ENCODE measurements at places on chromosomes 2 and 18.

GRCh38 chr2:98776136-98776535 lies 45.2 kb upstream of the MGAT4A start:
- no peak for DNase-seq

DNA sequence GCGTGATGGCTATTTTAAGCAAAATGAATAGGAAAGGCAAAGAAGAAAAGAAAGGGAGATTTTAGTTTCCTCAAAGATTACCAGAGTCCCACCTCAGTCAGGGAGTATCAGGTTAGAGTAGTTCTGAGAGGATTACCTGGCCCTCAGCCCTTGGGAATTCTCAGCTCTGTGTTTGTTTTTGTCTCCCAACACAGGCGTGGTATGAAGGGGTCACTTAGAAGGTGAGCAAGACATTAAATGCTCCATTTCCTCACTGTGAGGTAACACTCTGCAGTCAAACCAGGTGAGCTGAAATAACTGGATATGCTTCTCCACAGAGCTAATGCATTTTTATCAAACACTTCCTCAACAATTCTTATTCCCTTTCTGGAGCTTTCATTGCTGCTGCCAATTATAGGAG lies 232.2 kb downstream of the IKZF2 start:
- no peak for DNase-seq

GRCh38 chr2:70412294-70413070 lies 110.6 kb upstream of the FAM136A start:
- DNase-seq, result no peak

DNA sequence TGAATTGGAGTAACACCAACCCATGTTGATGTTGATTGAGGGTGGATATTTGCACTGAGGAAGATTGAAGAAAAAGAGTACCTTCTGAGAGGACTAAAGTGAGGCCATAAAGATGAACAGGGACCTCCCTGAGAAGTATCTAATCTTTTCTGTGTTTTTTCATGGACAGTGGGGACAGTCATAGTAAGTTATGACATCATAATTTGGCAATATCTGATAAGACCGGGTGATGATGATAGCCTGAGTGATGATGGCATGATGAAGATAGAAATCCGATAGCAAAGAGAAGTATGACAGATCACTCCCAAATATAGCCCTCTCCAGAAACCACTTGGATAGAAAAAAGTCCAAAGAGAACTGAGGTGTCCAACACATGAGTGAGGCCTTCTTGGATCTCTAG lies 2.2 kb upstream of the ATP5MC3 start:
- DNase-seq, result no peak

- DNase-seq, result no peak
These were observed 3.1 kb downstream of the NRXN1 start for GRCh38 chr2:51028829-51029228.
